ENCODE measurements at places on chromosomes 1 and 21. TPM values are rescaled to one million over a fixed set of nuclear protein-coding genes. Genes with fewer than 3 reads are reported as not detected.
A peak's percentile ranks its signal among the peaks of the same experiment; 100 is the strongest.

The PSMD4 gene
- 243 TPM for total RNA-seq

The EPHA8 gene
- not detected for total RNA-seq

The INKA2 gene
- 0.49 TPM for total RNA-seq

- no peak for DNase-seq
Measured at GRCh38 chr21:26394341-26394740, 178.7 kb downstream of the CYYR1 start.

DNA sequence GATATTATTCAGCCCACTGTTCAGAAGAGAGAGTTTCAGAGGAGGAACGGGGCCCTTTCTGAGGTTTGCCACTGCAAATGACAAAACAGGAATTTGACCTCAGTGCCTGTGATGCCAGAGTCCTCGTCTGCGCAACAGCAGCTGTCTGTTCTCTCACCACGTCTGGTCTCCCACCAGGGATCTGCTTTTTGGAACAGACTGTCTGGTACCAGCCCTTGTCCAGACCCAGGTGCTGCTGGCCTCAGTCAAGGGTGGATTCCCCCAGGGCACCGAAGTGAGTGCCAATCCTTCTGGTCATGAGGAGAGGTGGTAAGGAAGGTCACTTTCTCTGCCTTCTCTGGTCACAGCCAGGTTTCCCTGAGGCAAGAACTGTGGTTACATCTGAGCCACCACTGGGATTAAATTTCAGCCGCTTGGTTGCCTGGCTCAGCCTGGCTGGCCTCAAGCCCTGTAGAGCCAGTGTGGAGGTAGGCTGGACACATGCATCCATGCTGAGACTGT, 2.3 kb upstream of the BCAN start:
- DNase-seq: no peak

GRCh38 chr1:209837671-209838070, 9.9 kb downstream of the UTP25 start:
- no peak for DNase-seq

GRCh38 chr1:46577671-46578070, 26.2 kb upstream of the KNCN start:
- no peak for DNase-seq

- peak; percentile 20 for DNase-seq
Measured at GRCh38 chr1:96236156-96236739, 485.3 kb upstream of the PTBP2 start.

DNA sequence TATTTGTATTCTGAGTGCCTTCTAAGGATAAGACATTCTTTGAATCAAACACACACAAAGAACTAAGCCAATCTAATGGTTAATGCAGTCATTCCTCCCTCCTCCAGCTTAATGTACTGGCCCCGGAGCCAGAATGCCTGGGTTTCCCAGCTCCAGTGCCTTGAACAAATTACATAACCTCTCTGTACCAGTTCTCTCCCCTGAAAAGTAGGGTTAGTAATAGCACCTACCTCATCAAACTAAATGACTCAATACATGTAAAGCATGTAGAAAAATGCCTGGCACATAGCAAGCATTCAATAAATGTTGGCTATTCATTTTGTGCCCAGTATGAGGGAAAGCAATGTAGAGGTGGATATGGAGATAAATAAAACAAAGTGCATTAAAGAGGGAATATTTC, 14.0 kb downstream of the C1orf52 start:
- no peak for DNase-seq

Measured in activated CD4-positive, alpha-beta T cell treated with anti-CD3 and anti-CD28 coated beads for 36 hours (primary cell).